GM23338 (cell line): ENCODE measurements at places on chromosomes 16 and 17. TPM values are rescaled to one million over a fixed set of nuclear protein-coding genes. Genes with fewer than 3 reads are reported as not detected.
A peak's percentile ranks its signal among the peaks of the same experiment; 100 is the strongest.

Gene DRC3
- total RNA-seq = not detected in 2 replicates

Gene MEIOB
- 6.3 and 7.3 TPM in 2 replicates for total RNA-seq

Gene BTBD17
- total RNA-seq = 4.9 and 5.0 TPM in 2 replicates

Gene SEZ6L2
- 55.8 and 71.9 TPM in 2 replicates for total RNA-seq

Gene SYNGR3
- 72.2 and 77.7 TPM in 2 replicates for total RNA-seq

Gene KRT34
- total RNA-seq = not detected in 2 replicates

Gene RNF222
- 0.07 and 0.31 TPM in 2 replicates for total RNA-seq

Gene CD300E
- not detected in 2 replicates for total RNA-seq

GRCh38 chr17:27362909-27363308, 69.0 kb downstream of the WSB1 start:
- no peak overlapping the region for H3K27ac ChIP-seq
- H3K4me3 ChIP-seq = no peak overlapping the region
- no peak for DNase-seq
- H3K27me3 ChIP-seq = no peaks in the 10 kb centered on the region

- peak; percentile 22 for DNase-seq
- no peak overlapping the region for H3K27ac ChIP-seq
- no peaks in the 10 kb centered on the region for H3K4me1 ChIP-seq
- H3K27me3 ChIP-seq = no peaks in the 10 kb centered on the region
- no peaks in the 10 kb centered on the region for H3K36me3 ChIP-seq
- H3K4me3 ChIP-seq = no peak overlapping the region
These were observed 85.0 kb upstream of the MED9 start for GRCh38 chr17:17391668-17392370.

DNA sequence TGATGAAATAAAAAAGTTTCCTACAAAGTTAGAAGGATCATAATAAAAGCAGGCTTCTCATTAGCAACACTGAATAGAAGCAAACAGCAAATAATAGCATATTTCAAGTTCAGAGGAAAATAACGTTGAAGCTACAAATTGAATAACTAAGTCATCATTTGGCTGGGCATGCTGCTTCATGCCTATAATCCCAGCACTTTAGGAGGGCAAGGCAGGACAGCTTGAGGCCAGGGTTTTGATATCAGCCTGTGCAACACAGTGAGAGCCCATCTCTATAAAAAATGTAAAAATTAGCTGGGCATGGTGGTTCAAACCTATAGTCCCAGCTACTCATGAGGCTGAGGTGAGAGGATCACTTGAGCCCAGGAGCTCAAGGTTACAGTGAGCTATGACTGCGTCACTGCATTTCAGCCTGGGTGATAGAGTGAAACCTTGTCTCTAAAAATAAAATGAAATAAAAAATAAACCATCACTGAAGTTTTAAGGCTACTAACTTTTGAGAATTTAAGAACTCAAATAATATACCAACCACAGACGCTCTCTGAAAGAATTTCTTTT, 25.5 kb downstream of the NCOR1 start:
- H3K4me1 ChIP-seq = no peaks in the 10 kb centered on the region
- H3K27me3 ChIP-seq = no peaks in the 10 kb centered on the region
- no peak for DNase-seq
- no peak overlapping the region for H3K27ac ChIP-seq
- no peak overlapping the region for H3K4me3 ChIP-seq
- no peaks in the 10 kb centered on the region; the same call in 1 of the 2 replicates for H3K36me3 ChIP-seq

- H3K4me1 ChIP-seq = no peaks in the 10 kb centered on the region
- H3K27ac ChIP-seq = no peak overlapping the region
- no peaks in the 10 kb centered on the region for H3K27me3 ChIP-seq
- H3K36me3 ChIP-seq = no peaks in the 10 kb centered on the region
These were observed 11.6 kb upstream of the ADGRG1 start for GRCh38 chr16:57616876-57617275.

GRCh38 chr16:1584926-1585484, 26.9 kb downstream of the IFT140 start:
- no peaks in the 10 kb centered on the region for H3K27me3 ChIP-seq
- H3K4me3 ChIP-seq = no peak overlapping the region
- no peak overlapping the region for H3K27ac ChIP-seq
- no peaks in the 10 kb centered on the region for H3K4me1 ChIP-seq

GRCh38 chr17:10549096-10549842, at the start of gene MYH2:
Gene MYH2, minus strand, starts transcription at chr17:10549658. Its CDS starts 1,738 bp downstream, at chr17:10547920.
- peak; percentile 86 for DNase-seq
- no peaks in the 10 kb centered on the region for H3K27me3 ChIP-seq
- no peaks in the 10 kb centered on the region for H3K36me3 ChIP-seq
- H3K4me3 ChIP-seq = peak within 1 kb of the TSS; percentile 31
- peaks cover 32% of the 10 kb centered on the region for H3K4me1 ChIP-seq

- H3K4me3 ChIP-seq = no peak overlapping the region
- no peaks in the 10 kb centered on the region for H3K36me3 ChIP-seq
- DNase-seq = no peak
- H3K27ac ChIP-seq = no peak overlapping the region
- peaks cover 10% of the 10 kb centered on the region; the same call in 1 of the 2 replicates for H3K27me3 ChIP-seq
These were observed 4.5 kb upstream of the PHAF1 start for GRCh38 chr16:67105246-67105645.

GRCh38 chr16:15450624-15451023, 16.2 kb downstream of the BMERB1 start:
- no peaks in the 10 kb centered on the region for H3K36me3 ChIP-seq
- no peak overlapping the region for H3K27ac ChIP-seq
- H3K27me3 ChIP-seq = no peaks in the 10 kb centered on the region
- no peaks in the 10 kb centered on the region for H3K4me1 ChIP-seq

- DNase-seq = no peak
- H3K36me3 ChIP-seq = no peaks in the 10 kb centered on the region
- no peaks in the 10 kb centered on the region for H3K27me3 ChIP-seq
- no peak overlapping the region for H3K4me3 ChIP-seq
- H3K4me1 ChIP-seq = peaks cover 18% of the 10 kb centered on the region
These were observed 56.1 kb upstream of the MRTFB start for GRCh38 chr16:14015033-14015432.

DNA sequence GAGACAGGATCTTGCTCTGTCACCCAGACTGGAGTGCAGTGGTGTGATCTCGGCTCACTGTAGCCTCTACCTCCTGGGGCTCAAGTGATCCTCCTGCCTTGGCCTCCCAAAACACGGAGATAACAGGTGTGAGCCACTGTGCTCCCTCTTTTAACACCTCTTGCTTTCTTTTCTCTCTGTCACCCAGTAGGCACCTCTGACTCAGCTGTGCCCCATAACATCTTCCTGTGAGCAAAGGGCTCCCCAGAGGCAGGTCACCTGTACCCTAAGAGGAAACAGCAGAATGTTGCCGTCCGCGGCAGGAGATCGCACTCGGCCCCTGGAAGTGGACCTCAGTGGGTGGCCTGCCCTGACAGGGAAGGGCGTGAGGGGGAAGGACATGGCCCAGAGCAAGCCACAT, 918 bp upstream of the NLRC3 start:
- no peak overlapping the region for H3K27ac ChIP-seq
- DNase-seq = no peak
- H3K4me1 ChIP-seq = no peaks in the 10 kb centered on the region
- H3K36me3 ChIP-seq = no peaks in the 10 kb centered on the region
- H3K27me3 ChIP-seq = no peaks in the 10 kb centered on the region

DNA sequence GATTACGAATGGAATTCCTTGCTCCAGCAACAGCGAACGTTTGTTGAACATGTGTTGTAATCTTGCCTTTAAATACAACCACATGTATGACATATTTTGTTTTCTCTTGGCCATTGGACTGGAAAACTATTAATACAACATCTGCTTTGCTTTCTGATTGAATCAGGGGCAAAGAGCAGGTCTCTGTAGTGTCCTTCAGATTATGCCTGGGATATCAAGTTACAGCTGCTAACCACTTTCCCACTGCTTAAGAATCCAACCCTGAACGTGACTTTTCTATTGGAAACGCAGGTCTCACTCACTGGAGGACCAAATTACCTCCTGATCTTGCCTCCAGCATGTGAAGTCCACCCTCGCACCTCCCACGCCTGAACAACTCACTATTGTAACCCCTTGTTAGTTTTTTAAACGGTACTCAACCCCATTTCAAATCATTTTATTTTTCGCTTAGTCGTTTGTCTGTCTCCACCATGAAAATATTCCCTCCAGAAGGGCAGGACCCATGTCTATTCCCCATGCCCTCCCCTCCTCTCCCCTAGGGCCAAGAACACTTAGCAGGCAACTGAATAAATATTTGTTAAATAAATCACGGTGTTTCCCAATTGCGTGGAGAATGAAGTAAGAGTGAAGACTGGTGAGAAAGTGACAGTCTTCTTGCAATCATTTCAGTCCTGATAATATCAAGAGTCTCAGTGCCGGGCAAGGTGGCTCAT, 57.4 kb upstream of the MRTFB start:
- H3K4me3 ChIP-seq = no peak overlapping the region
- no peaks in the 10 kb centered on the region for H3K27me3 ChIP-seq
- DNase-seq = peak; percentile 37
- H3K4me1 ChIP-seq = peaks cover 25% of the 10 kb centered on the region
- no peak overlapping the region for H3K27ac ChIP-seq
- no peaks in the 10 kb centered on the region for H3K36me3 ChIP-seq

DNA sequence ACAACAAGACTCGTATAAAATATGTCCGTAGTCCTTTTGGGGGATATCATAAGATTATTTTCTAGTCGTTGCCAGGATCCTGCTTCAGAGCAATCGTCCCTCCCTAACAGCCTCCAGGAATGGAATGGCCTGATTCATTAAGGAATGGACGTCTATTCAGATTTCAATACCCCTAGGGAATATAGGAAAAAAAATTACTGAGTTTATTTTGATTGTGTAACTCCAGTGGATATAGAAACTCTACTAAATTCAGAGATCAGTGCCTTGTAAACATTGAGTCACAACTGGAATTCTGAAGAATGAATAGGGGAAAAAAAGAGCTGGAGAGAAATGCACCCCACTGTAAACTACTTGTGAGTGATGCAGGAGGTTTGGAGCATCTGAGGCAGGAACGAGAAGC, 1171.5 kb upstream of the GOT2 start:
- DNase-seq = no peak
- H3K27ac ChIP-seq = no peak overlapping the region
- H3K36me3 ChIP-seq = no peaks in the 10 kb centered on the region
- no peak overlapping the region for H3K4me3 ChIP-seq
- peaks cover 8% of the 10 kb centered on the region; the same call in 1 of the 2 replicates for H3K4me1 ChIP-seq
- no peaks in the 10 kb centered on the region for H3K27me3 ChIP-seq

DNA sequence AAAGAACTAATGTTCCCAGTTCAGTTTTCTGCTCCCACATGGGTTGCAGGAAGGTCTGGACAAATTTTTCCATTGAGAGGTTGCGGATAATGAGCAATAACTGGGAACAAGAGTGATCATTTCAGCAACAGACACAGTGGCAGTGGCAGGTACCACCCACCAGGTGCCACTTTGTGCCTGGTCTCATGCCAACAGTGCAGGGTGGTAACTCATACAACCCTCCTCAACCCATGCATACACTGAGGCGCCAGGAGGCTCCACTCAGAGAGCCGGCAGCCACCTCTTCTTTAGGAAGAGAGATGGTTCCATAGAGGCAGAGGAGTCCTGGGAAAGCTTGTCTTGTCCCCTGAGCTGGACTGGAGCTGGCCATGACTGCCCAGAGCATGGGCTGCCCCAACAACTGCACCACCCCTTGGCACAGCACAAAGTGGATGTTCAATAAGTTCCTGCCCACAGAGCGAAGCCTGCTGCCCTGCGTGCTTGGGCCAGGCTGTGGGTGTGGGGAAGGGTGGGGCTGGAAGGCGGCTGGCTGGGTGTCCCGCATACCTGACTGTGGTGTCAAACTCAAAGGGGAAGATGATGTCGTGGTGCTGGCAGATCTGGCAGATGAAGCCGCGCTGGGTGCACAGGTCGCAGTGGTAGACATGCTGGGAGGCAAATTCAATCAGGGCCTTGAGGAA, 6.4 kb upstream of the ARHGAP27 start:
- H3K27ac ChIP-seq = no peak overlapping the region
- no peak overlapping the region for H3K4me3 ChIP-seq
- DNase-seq = no peak
- no peaks in the 10 kb centered on the region for H3K27me3 ChIP-seq

GRCh38 chr17:11823862-11824261, 173.4 kb downstream of the ZNF18 start:
- DNase-seq = no peak
- no peaks in the 10 kb centered on the region for H3K27me3 ChIP-seq
- no peaks in the 10 kb centered on the region for H3K4me1 ChIP-seq
- no peak overlapping the region for H3K27ac ChIP-seq
- H3K4me3 ChIP-seq = no peak overlapping the region
- H3K36me3 ChIP-seq = no peaks in the 10 kb centered on the region

DNA sequence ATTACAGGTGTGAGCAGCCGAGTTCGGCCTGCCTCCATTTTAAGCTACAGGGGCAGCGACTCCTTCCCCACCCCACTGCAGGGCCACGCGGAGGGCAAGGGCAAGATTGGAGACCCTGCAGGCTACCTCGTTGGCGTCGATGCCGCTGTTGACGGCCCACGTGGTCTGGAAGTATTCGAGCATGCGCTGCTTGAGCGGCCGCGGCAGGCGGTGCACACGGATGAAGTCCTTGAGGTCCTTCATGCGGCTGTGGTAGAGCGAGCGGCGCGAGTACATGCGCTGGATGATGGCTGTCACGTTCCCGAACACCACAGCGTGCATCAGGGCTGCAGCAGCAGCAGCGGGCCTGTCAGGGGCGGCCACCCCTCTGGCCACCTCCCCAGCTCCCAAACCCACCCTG, 11.6 kb downstream of the KCNH4 start:
- H3K27ac ChIP-seq = no peak overlapping the region
- no peak for DNase-seq
- no peaks in the 10 kb centered on the region for H3K36me3 ChIP-seq
- H3K4me1 ChIP-seq = no peaks in the 10 kb centered on the region
- no peaks in the 10 kb centered on the region for H3K27me3 ChIP-seq

DNA sequence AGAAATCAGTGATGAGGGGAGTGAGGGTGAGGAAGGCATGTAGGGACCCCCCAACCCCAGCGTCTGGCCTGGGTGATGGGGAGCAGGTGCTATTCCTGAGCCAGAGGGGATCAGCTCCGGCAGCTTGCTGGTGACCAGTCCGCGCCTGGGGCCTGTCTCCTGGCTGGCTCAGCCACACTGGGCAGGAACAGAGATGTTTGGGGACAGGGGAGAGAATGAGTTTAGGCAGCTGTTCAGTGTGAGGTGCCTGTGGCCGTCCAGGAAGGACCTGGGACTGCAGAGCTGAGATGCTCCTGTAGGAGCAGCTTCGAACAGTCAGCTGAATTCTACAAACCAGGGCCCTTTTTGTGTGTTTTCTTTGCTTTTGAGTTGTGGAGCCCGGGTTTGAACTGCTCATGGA, 23.2 kb upstream of the SPNS2 start:
- H3K36me3 ChIP-seq = no peaks in the 10 kb centered on the region
- no peaks in the 10 kb centered on the region for H3K27me3 ChIP-seq
- H3K4me1 ChIP-seq = no peaks in the 10 kb centered on the region
- H3K27ac ChIP-seq = no peak overlapping the region
- no peak for DNase-seq
- H3K4me3 ChIP-seq = no peak overlapping the region

GRCh38 chr17:1377334-1377733, 22.7 kb downstream of the YWHAE start:
- no peaks in the 10 kb centered on the region for H3K27me3 ChIP-seq
- peaks cover 62% of the 10 kb centered on the region for H3K4me1 ChIP-seq
- H3K27ac ChIP-seq = peak overlapping the region; percentile 33; the same call in 1 of the 2 replicates
- peak; percentile 13 for DNase-seq
- H3K4me3 ChIP-seq = no peak overlapping the region

GRCh38 chr16:22027633-22028032, 19.7 kb downstream of the MOSMO start:
- no peaks in the 10 kb centered on the region for H3K4me1 ChIP-seq
- H3K36me3 ChIP-seq = no peaks in the 10 kb centered on the region
- no peak for DNase-seq
- H3K4me3 ChIP-seq = no peak overlapping the region
- H3K27me3 ChIP-seq = no peaks in the 10 kb centered on the region
- H3K27ac ChIP-seq = no peak overlapping the region; the same call in 1 of the 2 replicates
